ENCODE measurements at places on chromosomes 16 and 17.
A peak's percentile ranks its signal among the peaks of the same experiment; 100 is the strongest.

GRCh38 chr17:76843703-76844484 lies 24.3 kb upstream of the MGAT5B start:
- H3K27ac ChIP-seq: peak overlapping the region; percentile 98
- H3K4me3 ChIP-seq: peak overlapping the region; percentile 53
- H3K4me1 ChIP-seq: peaks cover 97% of the 10 kb centered on the region
- no peaks in the 10 kb centered on the region for H3K36me3 ChIP-seq
- H3K27me3 ChIP-seq: no peaks in the 10 kb centered on the region

DNA sequence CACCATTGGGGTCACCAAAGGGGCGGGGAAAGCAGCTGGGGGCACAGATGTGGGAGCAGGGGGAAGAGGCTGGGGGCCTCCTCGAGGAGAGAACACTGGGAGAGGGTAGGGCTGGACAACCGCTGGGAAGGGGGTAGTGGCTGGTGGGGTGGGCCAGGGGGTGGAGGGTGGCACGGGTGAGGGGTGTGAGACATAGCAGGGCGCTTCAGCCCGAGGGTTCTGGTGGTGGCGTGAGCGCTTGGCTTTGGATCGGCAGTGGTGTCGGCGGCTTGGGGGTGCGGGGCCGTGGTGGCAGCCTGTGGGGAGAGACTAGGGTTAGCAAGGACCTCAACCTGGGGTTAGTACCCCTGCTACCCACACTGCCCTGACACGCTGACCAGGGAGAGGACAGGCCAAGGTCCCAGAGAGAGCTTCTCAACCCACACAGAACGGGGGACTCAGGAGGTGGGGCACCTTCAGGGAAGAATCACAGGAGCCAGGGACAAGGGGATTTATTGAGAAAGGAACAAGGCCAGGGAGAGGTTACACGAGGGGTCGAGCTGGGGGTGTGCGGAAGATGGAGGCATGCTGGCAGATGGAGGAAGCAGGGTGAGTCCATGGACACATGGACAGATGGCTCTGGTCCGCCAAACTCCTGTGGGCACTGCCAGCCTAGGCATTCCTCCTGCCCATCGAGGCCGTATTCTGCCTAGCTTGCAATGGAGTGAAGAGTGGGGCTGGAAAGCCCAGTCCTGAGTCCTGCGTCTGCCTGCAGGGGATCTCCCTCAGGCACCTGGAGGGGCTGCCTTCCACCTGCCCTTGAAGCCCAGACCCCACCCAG lies 8.4 kb downstream of the PER1 start:
- H3K4me1 ChIP-seq: peaks cover 7% of the 10 kb centered on the region
- H3K36me3 ChIP-seq: 0 out of 2 replicates have a peak, but pooled peaks cover 3% of the 10 kb centered on the region
- DNase-seq: no peak
- no peak overlapping the region for H3K4me3 ChIP-seq

DNA sequence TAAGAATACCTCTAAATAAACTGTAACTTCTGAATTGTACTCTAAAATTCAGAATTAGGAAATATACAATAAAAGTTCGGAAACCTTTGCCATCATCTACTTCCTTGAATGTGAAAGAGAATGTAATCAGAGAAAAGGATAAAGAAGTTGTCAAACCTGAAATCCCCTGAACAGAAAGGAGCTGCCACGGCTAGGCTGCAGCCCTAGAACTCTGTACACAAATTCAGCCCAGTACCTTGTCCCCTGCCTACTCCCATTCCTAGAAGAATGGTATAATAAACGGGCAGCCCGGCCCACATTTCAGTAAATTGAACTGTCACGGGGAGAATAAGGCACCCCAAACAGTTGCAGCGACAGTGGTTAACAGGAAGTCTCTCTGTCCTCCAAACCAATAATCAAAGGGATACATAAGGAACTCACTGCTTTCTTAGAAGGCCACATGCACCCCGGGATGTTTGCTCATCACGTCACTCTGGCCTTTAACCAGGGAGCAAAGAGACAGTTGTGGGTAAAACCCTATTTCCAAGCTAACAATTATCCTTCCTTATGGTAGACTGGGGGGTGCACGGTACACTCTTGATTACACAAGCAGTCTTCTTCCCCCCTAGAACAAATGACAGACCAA lies 24.3 kb upstream of the RFFL start:
- H3K36me3 ChIP-seq: no peaks in the 10 kb centered on the region
- no peak for DNase-seq
- peaks cover 26% of the 10 kb centered on the region for H3K4me1 ChIP-seq
- H3K27me3 ChIP-seq: no peaks in the 10 kb centered on the region
- H3K27ac ChIP-seq: no peak overlapping the region

DNA sequence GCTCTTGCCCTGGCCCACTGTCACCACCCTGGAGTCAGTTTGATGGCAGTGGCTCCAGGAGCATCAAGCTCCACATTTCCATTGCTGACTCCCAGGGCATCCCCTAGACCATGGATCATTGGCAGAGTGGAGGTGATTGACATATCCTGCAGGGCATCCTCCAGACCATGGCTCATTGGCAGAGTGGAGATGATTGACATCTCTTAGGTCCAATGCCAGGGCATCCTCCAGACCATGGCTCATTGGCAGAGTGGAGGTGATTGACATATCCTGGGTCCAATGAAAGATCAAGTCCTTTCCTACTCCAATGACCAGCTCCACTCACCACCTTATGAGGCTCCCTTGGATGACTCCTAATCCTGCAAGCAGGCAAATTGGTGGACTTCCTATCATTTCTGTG lies 174.3 kb upstream of the NLRP1 start:
- H3K27me3 ChIP-seq: no peaks in the 10 kb centered on the region
- DNase-seq: peak; percentile 86
- H3K27ac ChIP-seq: no peak overlapping the region
- no peak overlapping the region for H3K4me3 ChIP-seq

DNA sequence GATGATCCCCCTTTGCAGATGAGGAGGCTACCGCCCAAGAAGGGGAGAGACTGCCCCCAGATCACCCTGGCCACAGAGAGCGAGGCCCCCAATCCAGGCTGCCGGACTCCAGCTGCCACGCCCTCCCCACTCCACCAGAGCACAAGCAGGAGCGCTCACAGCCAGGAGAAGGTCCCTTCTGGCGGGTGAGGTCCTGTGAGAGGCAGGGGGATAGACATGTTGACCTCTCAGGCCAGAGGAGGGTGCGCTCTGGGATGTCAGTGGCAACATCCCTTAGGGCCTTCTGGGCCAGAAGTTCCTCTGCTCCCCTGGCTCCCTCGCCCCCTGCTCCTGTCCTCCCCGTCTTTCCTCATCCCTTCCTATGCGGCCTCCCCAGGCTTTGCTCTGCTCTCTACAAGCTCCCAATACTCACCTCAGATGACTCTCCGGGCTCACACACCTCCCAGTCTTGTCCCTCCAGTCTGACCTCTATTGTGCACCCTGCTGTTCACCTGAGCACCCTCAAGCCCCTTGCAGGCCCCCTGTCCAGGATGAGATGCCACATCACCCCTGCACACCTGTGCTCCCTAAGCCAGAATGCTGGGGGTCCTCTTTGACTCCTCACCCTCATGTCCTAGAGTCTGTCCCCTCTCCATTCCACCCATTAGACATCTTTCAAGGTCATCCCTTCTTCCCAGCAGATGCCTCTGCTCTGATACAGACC lies 5.0 kb upstream of the NXPH3 start:
- peaks cover 13% of the 10 kb centered on the region for H3K4me1 ChIP-seq
- DNase-seq: no peak
- H3K4me3 ChIP-seq: peak overlapping the region; percentile 84
- no peak overlapping the region for H3K27ac ChIP-seq
- no peaks in the 10 kb centered on the region for H3K27me3 ChIP-seq
